ENCODE measurements at places on chromosomes 2 and 18. TPM values are rescaled to one million over a fixed set of nuclear protein-coding genes. Genes with fewer than 3 reads are reported as not detected.

The CCDC74B gene
- 0.36 TPM for polyA plus RNA-seq

The GDF7 gene
- polyA plus RNA-seq = not detected

The NEURL3 gene
- not detected for polyA plus RNA-seq

DNA sequence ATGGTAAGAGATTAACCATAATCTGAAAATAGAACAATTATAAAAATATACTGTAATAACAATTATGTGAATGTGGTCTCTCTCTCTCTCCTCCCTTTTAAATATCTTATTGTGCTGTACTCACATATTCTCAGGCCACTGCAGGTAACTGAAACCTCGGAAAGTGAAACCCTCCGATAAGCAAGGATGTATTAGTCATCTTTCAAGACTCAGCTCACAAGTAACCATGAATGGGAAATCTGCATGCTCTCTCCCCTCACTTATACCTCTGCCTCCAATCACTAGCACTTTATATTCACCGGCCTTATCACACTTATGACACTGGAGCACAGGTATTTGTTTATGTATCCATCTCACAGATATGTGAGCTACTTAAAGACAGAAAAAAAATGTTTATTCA, 139.7 kb downstream of the LRP2 start:
- H3K27me3 ChIP-seq = no peaks in the 10 kb centered on the region
- no peak overlapping the region for H3K27ac ChIP-seq
- H3K4me3 ChIP-seq = no peak overlapping the region
- no peak for DNase-seq

- no peak overlapping the region for H3K27ac ChIP-seq
- peaks cover 17% of the 10 kb centered on the region for H3K27me3 ChIP-seq
- no peaks in the 10 kb centered on the region for H3K36me3 ChIP-seq
- DNase-seq = no peak
- H3K4me1 ChIP-seq = no peaks in the 10 kb centered on the region
Observed at GRCh38 chr2:223606946-223607345, 4.8 kb upstream of the SCG2 start.

The FLACC1 gene
- polyA plus RNA-seq = 0.94 TPM

- no peak overlapping the region for H3K27ac ChIP-seq
- H3K4me1 ChIP-seq = peaks cover 24% of the 10 kb centered on the region
- H3K36me3 ChIP-seq = no peaks in the 10 kb centered on the region
- DNase-seq = no peak
- H3K27me3 ChIP-seq = no peaks in the 10 kb centered on the region
- H3K4me3 ChIP-seq = no peak overlapping the region
Observed at GRCh38 chr2:45678791-45679348, 27.4 kb downstream of the PRKCE start.

All from immature natural killer cell (primary cell).